ENCODE measurements at places on chromosomes 1 and 21. TPM values are rescaled to one million over a fixed set of nuclear protein-coding genes. Genes with fewer than 3 reads are reported as not detected.

Gene OR10J1
- total RNA-seq = not detected

Gene ANKRD65
- 2.1 TPM for total RNA-seq

Gene BARHL2
- not detected for total RNA-seq

Gene IFI6
- total RNA-seq = 34.5 TPM

Gene LCE1D
- not detected for total RNA-seq

Gene SAMD13
- 1.7 TPM for total RNA-seq

Gene BTBD8
- 4.4 TPM for total RNA-seq

Gene RGS7
- total RNA-seq = not detected

Gene SPEN
- 20.5 TPM for total RNA-seq

- no peak for DNase-seq
These were observed 18.3 kb upstream of the HDAC1 start for GRCh38 chr1:32273391-32274208.

DNA sequence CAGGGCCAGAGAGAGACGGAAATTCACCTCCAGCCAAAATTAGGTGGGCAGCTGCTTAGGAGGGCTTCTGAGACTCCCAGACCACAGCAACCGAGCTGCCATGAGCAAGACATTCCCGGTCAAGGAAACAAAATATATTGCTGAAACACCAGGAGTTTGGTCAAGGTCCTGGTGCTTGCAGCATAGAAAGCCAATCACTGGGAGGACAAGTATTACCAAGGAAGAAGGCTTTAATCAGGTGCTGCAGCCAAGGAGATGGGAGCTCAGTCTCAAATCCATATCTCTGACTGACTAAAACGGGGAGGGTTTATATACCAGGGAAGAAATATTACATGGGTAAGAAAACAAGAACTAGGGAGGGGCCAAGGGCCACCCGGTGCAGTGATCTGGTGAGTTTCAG, 18.8 kb upstream of the TMEM125 start:
- no peak for DNase-seq

- no peak for DNase-seq
These were observed 111.7 kb downstream of the RHOU start for GRCh38 chr1:228846952-228847351.

DNA sequence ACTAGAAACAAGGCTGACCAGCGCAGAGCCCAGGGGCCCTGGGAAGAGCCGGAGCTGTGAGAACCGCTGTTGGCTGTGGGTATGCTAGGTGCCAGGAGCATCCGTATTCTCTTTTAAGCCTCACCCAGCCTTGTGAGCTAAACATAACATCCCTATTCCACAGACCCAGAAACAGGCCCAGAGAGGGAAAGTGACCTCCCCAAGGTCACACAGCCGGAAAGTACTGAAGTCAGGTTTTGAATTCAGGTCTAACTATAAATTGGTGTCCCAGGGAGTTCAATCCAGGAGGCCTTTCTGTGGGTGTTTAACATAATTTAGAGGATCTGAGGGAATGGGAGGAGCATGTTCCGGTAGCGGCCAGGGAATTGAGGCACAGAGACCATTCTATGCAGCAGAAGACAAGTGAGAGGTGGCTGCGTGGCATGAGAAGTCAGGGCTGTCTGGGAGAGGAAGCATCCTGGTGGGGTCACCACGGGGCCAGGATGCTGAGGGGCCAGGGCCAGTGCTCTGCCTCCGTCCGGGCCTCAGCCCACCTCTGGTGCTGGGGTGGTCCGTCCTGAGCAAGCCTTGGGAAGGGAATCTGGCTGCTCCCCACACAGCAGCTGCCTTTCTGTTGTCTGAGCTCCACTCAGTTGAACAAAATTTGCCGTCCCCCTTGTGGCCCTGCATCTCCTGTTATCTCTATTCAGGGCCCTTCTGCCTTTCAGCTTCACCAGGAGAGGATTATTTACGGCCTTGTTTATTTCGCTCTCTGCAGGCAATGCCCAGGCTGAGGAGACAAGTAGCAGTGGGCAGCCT, 338.8 kb upstream of the VAMP3 start:
- DNase-seq = no peak

- DNase-seq = no peak
These were observed 1.2 kb downstream of the HHIPL2 start for GRCh38 chr1:222546548-222547259.

DNA sequence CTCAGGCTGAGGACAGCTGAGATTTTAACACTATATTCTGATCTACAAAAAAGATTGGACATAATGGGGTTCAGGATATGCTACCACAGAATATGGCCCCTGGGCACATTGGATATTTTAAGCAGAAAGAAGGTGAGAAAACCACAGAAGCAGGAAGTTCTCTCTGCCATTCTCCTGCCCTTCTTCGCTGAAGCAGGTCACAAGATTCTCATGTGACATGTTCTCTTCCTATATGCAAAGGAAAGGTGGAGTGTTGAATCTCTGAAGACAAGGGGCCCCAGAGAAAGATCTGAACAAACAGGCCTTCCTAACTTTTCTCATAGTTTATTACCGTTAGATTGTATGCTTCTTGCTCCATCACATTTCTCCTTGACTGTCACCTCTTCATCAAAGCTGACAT, 285.7 kb downstream of the S1PR1 start:
- DNase-seq = no peak

GRCh38 chr1:23869051-23869450, 961 bp upstream of the FUCA1 start:
- DNase-seq = no peak

DNA sequence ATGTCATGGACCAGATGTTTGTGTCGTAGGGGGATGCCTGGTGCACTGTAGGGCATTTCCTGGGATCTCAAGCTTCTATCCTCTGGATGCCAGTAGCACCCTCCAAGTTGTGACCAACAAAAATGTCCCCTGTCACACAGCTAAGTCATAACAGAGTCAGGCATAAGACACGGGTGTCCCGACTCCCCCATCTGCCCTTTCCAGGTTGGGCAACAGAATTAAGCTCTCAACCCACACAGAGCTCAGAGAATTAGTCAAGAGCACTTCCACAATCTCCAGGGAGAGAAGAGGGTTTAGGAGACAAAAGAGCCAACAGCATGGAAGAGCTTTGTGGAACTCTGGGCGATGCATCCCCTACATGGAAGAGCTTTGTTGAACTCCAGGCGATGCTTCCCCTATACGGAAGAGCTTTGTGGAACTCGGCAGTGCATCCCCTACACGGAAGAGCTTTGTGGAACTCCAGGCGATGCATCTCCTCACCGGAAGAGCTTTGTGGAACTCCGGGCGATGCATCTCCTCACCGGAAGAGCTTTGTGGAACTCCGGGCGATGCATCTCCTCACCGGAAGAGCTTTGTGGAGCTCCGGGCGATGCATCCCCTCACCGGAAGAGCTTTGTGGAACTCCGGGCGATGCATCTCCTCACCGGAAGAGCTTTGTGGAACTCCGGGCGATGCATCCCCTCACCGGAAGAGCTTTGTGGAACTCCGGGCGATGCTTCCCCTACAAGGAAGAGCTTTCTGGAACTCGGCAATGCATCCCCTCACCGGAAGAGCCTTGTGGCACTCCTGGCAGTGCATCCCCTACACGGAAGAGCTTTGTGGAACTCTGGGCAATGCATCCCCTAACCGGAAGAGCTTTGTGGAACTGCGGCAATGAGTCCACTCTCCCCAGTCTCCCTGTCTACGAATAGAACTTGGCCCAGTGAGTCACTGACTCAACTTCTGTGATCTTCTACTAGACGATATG, 422.7 kb downstream of the KIF26B start:
- no peak for DNase-seq

DNA sequence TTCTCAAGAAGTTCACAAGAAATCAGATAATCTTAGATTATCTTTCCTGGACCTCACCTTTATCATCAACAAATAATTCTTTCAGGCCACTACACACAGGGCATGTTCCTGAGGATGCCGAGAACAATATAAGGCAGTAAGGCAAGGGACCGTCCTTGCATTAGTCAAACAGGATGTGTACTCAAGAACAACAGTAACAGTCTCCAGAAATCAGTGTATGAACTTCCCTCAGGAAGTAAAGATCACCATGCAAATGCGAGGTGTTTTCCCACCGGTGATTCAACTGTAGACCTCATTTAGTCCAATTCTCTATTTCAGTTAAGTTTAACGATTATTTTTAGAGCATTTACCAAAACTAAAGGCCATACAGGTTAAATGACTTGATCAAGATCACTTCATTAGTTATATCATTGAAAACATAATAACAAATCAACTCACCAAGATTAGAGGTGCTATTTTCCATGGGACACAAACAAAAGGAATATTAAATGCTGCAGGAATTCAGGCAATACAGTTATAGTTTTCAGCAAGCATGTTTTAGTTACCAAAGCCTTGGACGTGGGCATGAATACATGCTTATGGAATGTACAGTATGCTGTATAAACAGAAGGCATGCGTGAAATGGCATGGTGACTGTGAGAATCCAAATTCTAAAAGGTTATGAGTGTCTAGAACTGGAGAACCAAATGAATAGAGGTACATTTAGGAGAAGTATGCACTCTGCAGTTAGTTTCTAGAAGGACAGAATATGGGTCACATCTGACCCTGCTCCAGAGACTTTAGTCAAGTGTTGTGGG, 145.2 kb downstream of the TNR start:
- no peak for DNase-seq

DNA sequence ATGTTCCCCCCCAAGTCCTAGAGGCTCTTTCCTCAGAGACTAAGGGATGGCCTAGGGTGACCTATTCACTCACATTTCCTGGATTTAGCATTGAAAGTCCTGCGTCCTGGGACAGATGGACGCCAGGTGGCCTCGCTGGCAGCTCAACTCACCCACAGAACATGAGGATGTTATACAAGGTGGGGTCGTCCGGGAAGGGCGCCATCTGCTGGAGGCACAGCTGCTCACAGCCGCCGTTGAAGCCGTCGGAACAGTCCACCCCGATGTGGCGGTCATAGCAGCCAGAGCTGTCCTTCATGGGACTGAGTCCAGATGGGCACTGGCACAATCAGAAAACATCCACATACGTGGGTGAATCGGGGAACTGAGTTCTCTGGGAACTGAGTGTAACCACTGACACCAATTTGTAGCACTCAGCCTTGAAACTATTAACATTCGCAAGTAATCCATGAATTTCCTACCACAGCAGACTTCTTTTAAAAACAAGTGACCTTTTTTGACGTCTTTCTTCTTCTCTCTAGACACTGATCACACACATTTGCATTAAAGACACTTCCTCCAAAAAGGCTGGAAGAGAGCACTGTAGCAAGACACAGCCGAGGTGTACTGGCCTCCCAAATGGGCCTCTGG, 215.4 kb downstream of the ASTN1 start:
- DNase-seq = peak; percentile 70

DNA sequence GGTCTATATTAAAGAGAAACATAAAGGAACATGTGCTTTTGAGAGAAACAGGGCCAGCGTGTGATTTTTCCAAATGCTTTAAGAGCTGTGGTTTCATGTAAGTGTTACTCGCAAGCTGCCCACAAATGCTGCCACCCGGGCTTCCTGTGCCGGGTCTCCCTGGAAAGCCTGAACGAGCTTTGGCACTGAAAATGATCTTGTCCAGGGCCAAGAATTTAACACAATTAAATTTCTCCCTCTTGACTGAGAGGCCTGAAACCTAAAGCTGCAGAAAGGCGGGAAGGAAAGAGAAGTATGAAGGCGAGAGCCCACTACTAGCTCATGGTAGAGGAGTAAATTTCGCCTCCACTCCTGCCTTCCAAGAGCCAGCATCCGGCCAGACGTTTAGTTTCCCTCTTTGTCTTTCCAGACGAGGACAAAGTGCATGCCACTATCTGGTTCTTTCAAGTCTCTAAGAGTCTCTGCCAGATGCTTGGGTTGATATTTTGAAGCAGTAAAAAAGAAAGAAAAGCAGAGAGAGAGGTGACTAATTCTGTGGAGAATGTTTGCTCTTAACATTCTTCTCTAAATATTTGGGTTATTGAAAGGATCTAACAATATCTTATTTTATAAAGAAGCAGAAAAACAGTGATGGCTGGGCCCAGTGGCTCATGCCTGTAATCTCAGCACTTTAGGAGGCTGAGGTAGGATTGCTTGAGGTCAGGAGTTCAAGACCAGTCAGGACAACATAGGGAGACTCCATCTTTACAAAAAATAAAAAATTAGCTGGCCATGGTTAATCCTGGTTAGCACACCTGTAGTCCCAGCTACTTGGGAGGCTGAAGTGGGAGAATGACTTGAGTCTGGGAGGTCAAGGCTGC, 100.0 kb upstream of the HNRNPU start:
- no peak for DNase-seq

DNA sequence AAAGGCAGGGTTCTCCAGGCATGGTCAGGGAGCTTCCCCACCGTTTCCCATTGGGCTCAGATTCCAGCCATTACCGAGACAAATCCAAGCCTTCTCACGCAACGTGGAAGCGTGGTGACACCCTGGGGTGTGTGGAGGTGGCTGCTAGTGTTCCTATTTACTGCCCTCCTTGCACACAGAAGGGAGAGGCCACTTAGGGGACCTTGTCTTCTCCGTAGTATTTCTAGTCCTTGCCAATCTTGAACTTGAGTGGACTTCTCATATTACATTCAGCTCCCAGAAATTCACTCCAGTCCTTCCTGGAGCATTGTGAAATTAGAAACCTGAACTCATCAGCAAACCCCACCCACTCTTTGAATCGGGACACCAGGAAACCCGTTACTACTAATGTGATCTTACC, 131.6 kb downstream of the AJAP1 start:
- DNase-seq = no peak

DNA sequence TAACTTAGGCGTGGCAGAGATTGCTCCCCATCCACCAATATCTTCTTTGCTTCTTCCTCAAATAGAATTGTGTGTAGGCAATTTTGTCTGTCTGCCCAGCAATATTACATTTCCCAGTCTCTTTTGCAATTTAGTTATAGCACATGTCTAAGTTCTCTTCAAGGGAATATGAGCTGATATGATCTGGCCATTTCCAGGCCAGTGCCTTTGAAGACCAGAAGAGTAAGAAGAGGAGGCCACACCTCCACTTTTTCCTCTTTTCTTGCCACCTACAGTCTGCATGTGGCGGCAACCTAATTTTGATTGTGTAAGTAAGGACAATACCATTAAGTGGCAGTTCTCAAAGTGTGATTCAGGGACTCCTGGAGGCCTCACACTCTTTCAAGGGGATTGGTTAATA, 6.3 kb upstream of the RSBN1 start:
- no peak for DNase-seq

DNA sequence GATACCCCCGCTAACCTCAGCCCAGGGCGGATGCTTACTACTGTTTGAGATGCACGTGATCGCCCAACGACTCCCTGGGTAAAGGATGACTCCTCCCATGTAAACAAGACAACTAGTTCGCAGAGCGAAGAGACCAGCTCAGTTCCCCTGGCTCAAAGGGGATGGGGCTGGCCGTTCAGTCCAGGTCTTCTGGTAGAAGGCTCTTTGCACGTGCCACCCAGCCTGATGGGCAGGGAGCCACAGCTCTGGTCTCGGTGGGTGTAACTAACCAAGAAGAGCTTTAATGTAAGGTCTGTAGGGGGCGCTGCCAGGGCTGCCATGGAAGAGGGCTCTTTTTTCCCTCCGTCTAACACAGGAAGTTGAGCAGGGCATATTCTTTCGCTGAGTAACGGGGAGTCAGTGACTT, 49.4 kb upstream of the PARP1 start:
- no peak for DNase-seq

DNA sequence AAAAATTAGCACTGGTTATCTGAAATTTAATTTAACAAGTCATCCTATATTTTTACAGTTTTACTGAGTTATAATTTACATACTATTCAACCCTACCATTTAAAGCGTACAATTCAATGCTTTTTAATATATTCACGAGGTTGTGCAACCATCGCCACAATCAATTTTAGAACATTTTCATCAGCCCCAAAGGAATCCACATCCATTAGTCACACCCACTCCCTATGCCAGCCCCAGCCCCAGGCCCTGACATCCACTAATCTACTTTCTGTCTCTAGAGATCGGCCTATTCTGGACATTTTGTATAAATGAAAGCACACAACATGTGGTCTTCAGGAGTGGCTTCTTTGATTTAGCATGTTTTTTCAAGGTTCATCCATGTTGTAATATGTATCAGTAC, 134.7 kb downstream of the PSMG1 start:
- no peak for DNase-seq

Data from left ventricle myocardium superior (tissue), 1 donor.